ENCODE measurements at places on chromosomes 6 and 20.

DNA sequence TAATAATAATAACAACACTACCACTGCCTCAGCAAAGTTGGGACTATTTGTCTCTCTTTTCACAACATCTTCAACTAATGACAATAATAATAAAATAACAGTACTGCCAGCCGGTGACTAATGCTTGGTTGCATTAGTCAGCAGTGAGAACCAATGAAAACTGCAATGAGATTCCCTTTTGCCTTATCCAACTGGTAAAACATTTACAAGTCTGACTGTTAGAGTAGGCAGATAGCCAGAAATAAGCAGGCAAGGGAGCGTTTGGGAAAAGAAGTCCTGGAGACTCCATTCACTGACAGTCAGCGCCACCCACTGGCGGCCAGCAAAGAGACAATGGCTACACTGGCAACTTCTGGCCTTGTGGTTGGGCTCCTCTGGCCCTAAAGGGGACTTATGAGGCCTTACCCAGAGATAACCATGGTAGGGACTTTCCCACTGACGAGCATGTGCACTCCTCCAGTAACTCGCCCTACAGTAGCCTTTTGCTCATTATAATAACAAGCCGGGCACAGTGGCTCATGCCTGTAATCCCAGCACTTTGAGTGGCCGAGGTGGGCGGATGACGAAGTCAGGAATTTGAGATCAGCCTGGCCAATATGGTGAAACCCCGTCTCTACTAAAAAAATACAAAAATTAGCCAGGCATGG lies 3.4 kb upstream of the NSFL1C start:
- peak; percentile 4 for DNase-seq

DNA sequence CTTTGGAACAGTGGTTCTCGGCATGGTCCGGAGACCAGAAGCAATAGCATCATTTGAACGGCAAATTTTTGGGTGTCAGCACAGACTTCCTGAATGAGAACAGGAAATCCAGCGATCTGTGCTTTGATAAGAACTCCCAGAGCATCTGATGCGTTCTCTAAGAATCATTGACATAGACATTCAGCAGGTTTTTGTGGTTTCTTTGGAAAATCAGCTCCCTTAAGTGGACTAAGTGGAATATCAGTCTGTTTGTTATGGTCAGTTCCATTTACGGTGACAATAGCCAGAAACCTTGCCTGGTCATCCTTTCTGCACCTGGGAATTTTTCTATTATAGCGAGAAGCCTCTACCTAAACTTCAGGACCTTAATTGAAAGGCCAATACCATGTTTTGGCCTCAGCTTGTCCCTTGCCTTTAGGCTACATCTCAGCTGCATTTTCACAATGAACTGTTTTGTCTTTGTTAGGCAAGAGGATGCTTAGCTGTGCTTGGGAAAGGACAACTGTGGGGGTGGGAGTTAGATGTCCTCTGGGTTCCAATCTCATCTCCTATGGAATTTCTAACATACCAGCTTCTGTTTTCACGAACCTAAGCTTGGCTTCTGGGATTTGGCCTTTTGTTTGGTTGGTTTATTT lies 299.7 kb downstream of the CDKAL1 start:
- no peak for DNase-seq

GRCh38 chr6:52375780-52376556 lies 14.0 kb downstream of the PAQR8 start:
- no peak for DNase-seq

GRCh38 chr6:150606168-150606591 lies 6.5 kb downstream of the PLEKHG1 start:
- DNase-seq: no peak

- DNase-seq: no peak
These were observed 20.4 kb downstream of the ZC3H12D start for GRCh38 chr6:149464411-149464810.

DNA sequence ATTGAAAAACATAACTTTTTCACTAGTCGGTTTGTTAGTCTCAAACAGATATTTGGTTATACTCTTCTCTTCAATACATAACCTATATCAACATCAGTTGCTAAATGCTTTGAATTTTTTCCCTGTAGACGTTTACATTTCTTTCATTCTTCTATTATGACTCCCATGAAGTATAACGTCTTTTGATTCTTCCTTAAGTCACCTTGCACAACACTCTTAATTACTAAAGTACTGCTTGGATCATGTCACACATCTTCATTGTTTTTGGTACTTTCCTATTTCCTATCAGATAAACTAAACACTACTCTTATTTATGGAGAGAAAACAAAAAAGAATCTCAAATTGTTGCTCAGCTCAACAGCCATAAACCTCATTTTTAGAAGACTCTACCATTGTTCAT lies 23.0 kb upstream of the BMP5 start:
- DNase-seq: no peak

- DNase-seq: no peak
These were observed 176.1 kb downstream of the EPHA7 start for GRCh38 chr6:93243231-93243778.

GRCh38 chr20:33909331-33909921 lies 84.3 kb upstream of the RALY start:
- no peak for DNase-seq

DNA sequence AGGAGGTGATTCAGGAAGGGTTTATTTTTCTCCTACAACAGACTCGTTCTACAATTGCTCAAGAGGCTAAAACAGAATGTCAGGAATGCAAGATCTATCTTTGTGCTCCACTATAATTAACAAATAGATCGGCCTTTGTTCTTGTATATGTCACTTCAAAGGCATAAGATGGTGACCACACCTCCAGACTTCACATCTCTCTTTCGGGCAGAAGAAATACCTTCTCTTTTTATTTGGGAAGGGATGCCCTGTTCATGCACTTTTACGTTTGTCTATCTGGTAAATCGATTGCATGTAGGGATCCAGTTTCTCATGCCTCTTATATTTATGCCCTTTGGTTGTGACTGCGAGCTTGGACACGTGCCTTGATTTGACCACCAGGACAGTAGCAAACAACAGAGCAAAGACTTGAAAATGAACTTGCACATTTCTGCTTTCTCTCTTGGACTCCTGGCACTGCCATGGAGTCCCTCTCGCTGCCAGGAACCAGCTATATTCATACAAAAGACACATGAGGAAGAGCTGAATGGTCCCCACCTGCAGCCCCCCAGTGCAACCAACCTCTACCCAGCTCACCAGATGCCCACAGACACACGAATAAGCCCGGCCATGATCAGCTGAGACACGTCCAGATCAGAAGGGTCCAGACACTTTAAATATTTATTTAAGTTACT lies 219.8 kb upstream of the STXBP5 start:
- DNase-seq: no peak

DNA sequence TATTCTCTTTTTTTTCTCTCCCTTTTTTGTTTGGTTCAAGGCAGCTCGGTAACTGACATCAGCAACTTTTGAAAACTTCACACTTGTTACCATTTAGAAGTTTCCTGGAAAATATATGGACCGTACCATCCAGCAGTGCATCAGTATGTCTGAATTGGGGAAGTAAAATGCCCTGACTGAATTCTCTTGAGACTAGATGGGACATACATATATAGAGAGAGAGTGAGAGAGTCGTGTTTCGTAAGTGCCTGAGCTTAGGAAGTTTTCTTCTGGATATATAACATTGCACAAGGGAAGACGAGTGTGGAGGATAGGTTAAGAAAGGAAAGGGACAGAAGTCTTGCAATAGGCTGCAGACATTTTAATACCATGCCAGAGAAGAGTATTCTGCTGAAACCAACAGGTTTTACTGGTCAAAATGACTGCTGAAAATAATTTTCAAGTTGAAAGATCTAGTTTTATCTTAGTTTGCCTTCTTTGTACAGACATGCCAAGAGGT lies 10.6 kb downstream of the HEY2 start:
- DNase-seq: no peak

GRCh38 chr20:47067776-47068175 lies 173.1 kb downstream of the EYA2 start:
- DNase-seq: no peak

DNA sequence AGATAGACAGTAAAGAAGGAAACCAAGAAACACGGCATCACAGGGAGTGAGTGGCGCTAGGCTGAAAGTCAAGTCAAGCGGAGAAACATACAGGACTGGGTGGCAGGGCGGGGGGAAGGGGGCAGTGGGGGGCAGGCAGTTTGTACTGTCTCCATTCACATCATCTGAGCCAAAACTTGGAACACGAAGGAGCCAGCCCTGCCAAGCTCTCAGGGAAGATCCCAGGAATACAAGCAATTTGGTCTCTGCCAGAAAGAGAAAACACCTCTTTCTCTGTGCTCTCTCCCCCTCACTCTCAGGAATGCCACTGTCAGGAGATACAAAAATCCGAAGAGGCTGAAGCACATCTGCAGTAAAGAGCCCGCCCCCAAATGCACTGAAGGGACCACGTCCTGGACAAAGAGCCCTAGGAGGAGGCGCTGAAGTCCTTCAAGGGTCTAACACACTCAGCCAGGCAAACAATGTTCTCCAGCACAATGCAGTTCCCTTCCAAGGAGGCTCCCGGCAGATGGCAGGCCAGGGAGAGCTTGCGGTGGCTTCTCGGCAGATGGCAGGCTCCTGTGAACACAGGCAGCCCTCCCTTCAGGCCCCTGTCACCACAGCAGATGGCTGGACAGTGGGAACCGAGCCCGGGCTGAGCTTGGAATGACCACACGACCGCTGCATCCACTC lies 90.0 kb downstream of the ATP9A start:
- no peak for DNase-seq

DNA sequence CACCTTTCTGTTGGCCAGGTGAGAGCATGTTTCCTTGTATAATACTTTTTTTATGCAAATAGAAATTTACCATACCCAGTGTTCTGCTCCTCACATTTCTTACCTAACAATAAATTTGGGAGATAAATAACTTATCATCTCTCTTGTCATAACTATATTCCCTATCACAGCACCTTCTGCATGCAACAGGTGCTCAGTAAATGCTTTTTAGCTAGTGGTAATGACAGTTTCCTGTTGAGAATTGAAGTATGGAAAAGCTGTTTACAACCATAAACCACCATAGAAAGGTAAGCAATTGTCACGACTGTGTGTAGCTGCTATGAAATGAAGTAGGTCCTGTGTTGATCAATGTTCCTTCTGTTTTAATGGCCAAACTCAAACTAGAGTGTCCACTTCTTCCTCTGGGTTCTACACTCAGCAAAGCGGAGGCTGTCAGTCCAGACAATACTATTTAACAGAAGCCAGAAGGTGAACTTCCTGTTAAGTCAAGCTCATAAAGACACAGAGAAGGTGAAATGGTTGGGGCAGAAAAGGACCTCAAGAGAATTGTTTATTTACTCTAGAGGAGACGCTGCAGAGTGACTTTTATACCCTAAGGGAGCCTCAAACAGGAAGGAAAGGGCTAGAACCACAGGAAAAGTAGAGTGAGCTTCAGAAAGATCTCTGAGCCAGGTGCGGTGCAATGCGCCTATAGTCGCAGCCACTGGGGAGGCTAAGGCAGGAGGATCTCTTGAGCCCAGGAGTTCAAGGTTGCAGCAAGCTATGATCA lies 84.0 kb upstream of the SLC22A16 start:
- no peak for DNase-seq

- no peak for DNase-seq
These were observed 102.1 kb downstream of the DLGAP4 start for GRCh38 chr20:36408219-36408618.

GRCh38 chr6:29813809-29814208 lies 13.8 kb upstream of the HLA-G start:
- no peak for DNase-seq

- no peak for DNase-seq
These were observed 57.6 kb upstream of the DYNLRB1 start for GRCh38 chr20:34458631-34459030.

DNA sequence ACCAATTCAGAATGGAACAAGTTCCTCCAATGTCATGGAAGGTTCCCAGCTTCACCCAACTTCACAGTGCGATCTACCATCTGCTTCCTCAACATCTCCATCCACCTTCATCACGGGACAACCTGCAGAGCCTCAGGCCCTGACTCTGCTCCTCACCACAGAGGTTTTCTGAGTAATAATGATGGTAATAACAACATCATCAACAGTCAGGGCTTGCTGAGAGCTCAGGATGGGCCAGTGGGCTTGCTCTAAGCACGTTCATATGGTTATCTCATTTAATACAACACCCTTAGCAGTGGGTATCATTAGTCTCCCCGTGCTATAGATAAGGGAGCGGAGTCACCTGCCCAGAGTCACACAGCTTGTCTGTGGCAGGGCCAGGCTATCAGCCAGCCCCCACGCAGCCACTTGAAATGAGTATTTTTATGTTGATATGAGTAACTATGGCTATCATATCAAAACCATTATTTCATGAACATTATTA lies 38.6 kb downstream of the PREX1 start:
- peak; percentile 54 for DNase-seq

- DNase-seq: no peak
These were observed 106.3 kb downstream of the PERP start for GRCh38 chr6:138000941-138001340.

DNA sequence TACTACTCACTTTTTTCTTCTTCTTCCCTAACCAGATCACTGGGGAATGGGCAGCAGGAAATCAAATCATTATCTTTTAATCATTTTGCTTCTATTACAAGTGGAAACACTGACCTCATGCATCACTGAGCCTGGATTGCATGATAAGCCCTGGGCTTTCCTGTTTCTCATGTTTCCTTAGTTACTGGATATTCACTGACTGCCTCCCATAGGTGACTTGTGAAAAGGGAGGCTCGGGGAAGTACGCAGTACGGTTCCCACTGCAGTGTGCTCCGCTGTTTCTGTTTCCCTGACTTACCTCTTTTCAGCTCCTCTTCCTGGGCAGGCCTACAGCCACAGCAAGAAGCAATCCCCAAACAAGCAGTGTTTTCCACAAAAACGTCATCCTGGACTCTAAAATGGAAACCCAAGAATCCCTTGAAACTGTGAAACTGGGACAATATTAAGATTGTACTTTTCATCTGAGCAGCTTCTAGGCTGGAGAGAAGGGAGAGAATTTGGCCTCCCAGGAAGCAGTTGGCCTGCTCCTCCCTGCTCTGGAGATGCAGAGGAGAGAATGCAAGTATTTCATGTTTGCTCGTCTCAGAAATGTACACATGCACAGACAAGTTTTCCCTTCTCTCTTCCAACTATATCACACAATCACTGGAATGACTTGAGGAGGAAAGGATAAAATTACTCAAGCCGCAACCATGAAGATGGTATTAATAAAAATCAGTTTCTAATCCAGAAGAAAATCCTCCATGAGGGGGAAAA lies 13.1 kb downstream of the BTNL2 start:
- no peak for DNase-seq

Measured in stimulated activated CD4-positive, alpha-beta T cell treated with anti-CD3 and anti-CD28 coated beads, Interleukin-1b, Interleukin-23, amount 100 ng/mL, for 48 hours (primary cell).